Cardiac fibroblast (primary cell): ENCODE measurements at places on chromosomes 6 and 20.

GRCh38 chr6:151021896-151022295 lies 156.4 kb downstream of the MTHFD1L start:
- peak; percentile 31 for DNase-seq

- no peak for DNase-seq
Measured at GRCh38 chr6:155586090-155586489, 130.5 kb upstream of the NOX3 start.

DNA sequence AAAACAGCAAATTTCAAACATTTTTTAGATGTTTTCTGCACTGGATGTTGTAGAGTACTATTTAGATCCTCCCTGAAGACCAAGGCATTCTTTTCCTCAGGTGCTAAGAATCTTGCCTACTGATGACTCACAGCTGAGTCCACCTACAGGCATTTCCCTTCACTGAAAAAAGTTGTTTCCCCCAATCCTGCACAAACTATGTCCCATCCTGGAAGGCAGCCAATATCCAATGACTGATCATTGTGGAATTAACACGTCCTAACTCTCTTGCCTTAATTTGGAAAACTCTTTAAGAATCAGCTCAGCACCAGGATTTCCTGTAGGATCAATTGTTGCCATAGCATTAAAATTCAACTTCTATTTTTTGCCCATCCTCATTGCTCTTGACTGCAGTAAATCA lies 268.4 kb upstream of the IRAK1BP1 start:
- peak; percentile 89 for DNase-seq

DNA sequence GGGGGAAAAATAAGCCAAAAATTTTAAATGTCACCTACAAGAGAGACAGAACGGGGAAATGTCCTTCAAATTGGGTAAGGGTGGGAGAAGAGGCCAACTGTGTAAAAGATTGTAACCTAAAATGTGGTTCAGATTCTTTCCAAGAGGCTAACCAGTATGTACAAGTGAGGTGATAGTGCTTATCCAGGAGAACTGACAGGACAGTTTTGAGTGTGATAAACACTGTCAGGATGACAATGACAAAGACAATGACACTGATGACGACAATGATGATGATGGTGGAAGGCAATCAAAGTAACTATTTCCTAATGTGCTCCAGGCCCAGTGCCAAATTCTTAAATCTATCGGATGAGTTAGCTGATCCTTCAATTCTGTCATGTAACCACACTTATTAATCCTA lies 57.3 kb downstream of the TASP1 start:
- no peak for DNase-seq

- no peak for DNase-seq
Measured at GRCh38 chr20:17646961-17647301, 35.1 kb downstream of the RRBP1 start.

DNA sequence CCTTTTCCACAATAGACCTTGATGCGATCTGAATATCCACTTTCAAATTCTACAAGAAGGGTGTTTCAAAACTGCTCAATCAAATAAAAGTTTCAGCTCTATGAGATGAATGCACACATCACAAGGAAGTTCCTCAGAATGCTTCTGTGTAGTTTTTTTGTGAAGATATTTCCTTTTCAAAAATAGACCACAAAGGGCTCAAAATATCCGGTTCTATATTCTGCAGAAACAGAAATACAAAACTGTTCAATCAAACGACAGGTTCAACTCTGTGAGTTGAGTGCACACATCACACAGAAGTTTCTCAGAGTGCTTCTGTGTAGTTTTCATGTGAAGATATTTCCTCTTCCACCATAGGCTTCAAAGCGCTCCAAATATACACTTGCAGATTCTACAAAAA lies 293.9 kb upstream of the DEFB115 start:
- no peak for DNase-seq

- DNase-seq, result no peak
Measured at GRCh38 chr6:112027942-112028674, 25.8 kb upstream of the CCN6 start.

DNA sequence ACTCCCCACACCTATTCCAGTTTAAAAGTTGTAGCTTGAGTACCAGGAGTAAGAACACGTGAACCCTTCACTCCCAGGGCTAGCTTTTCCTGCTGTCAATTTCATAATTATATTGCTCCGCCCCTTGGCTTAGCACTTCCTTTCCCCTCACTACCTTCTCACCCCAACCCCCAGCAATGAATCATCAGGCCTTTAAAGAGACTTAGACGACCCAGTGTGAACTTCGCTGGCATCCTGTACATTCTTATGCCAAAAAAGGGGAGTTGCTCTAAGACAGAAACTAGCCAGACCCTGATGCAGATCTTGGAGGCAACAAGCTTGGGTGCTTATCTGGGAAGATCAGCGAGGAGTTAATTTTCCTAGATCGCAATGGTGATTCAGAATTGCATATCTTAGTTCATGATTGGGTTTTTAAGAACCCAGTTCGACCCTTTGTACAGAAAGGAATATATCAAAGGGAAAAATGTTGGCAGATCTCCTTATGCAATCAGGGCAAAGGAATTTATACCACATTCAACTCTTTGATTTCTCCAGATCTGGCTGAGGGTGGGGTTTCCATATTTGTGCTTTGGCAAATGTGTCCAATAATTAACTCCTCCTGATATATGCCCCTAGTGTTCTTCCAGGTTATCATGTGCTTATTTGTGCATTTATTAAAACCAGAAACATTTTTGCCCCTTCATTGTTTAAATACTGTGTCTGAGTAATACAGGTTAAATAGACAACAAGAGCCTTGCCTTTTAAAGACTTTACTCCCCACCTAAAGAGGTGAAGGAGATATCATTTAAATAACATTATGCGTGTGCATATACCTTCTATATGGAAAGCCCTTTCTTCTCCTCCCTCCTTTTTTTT lies 8.1 kb upstream of the ATXN1 start:
- peak; percentile 86 for DNase-seq

GRCh38 chr20:2690718-2691117 lies 1.9 kb upstream of the EBF4 start:
- DNase-seq, result no peak

DNA sequence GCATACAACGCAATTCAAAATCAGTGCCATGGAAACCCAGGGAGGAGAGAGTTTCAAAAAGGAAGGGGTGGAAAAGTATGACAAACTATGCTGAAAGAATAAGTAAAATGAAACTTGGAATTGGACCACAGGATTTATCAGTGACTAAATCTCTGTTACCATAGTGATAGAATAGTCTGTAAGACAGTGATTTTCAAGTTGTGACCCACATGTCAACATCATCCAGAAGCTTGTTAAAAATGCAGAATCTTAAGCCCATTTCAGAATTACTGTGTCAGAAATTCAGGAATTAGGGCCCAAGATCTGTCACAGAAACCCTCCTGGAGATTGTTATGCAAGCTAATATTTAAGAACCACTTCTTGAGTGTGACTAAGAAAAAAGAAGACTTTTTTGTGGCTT lies 417.7 kb upstream of the JAG1 start:
- peak; percentile 42 for DNase-seq

GRCh38 chr6:23269436-23269835 lies 700.1 kb downstream of the HDGFL1 start:
- peak; percentile 2 for DNase-seq

DNA sequence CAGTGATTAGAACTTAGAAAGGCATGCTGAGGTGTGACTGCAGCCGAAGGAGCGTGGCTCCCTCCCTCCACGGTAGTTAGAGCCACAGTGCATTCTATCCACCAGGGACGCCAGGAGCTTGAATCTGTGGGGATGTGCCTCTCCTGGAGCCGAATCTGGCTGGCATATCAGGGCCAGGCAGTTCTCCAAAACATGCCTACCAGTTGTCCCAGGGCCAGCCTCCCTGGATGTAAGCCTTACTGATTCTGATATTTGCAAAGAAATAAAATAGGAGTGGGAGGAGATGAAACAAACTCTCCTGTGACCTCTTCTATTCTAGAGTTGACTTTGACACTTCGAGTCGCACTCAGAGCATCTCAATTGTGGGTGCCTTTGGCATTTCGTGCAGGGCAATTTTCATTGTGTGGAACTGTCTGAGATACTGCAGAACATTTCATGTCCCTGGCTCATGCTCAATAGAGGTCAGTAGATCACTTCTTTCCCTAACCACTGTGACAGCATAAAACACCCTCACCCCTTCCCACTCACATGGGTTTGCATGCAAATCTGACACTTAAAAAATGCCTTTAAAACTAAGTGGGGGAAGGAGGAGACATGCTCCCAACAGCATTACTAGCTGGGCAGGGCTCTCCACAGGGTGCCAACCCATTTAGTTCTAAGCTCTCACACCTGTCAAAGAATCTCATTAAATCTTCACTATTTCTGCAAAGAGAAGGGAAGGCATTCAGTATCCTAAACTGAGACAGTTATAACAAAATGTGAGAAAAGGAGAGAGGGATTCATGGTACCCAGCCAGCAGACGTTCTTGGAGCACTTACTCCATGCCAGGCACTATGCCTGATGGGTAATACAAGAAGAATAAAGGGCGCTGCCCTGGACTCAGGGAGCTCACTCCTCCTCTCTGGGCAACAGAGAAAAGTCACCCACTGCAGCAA lies 378.9 kb downstream of the PREX1 start:
- DNase-seq, result no peak

GRCh38 chr20:41357424-41358163 lies 9.0 kb downstream of the EMILIN3 start:
- no peak for DNase-seq

DNA sequence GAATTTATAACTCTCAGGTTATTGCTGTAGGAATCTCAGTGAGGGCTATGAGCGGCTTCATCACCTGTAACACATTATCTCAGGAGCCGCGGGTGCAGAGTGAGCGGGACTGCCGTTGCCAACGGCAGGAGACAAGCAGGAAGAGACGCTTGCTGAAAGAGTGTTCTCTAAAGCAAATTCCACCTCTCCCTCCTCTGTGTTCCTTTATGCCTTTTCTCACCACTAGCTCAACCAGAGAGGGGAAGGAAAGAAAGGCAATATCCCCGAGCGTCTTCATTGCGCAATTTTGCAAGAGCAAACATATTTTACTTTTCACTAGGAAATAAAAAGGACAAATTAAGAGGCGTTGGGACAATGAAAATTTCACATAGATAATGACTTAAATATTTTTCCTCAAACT lies 185.2 kb upstream of the EXOC2 start:
- no peak for DNase-seq

- DNase-seq, result peak; percentile 33
Measured at GRCh38 chr6:100461278-100461916, 3.3 kb downstream of the SIM1 start.

GRCh38 chr6:120894077-120894476 lies 440.2 kb downstream of the TBC1D32 start:
- DNase-seq, result no peak
